Stimulated activated CD8-positive, alpha-beta memory T cell treated with anti-CD3 and anti-CD28 coated beads, Interleukin-4, amount 100 ng/mL, for 4 hours (primary cell): ENCODE measurements at places on chromosomes 5 and 9.

- no peak for DNase-seq
Observed at GRCh38 chr5:110441035-110441434, 285.4 kb downstream of the TMEM232 start.

GRCh38 chr9:127714951-127715469 lies 453 bp downstream of the PTRH1 start:
- DNase-seq = no peak

- no peak for DNase-seq
Observed at GRCh38 chr9:116627433-116627832, 59.7 kb upstream of the TRIM32 start.

DNA sequence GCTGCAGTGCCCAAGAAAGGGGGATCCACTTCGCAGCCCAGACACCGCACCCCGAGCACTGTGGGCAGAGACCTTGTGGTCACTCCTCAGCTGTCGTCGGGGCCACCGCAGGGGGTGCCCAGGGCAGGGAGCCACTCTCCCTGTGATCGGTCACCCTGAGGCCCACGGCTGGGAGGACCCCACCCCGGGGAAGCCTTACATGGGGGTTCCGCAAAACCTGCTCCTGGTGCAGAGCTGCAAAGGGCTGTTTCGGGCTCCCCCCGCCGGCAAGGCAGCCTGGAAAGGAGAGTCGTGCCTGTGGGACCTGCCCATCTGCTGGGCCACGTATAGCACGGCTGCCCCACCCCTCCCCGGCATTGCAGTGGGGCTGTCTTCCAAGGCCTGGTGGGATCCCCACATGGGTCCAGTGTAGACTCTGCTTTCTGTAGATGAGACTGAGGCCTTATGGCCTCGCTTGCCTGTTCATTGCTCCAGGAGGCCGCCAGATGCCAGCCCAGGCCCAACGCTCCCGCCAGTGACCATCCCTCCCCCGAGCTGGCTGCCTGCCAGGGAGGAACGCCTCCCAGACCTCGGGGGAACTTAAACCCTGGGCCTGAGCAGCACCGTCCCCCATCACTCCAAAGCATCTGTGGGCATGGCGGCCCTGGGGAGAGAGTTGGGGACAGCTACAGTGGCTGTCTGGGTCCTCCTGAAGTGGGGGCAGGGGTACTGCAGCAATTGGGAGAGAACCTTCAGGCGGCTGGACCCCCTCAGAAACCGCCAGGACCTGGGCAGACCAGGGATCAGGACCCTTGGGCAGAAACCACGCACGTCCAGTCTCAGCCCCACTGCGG lies 1.6 kb upstream of the DNLZ start:
- DNase-seq = no peak

DNA sequence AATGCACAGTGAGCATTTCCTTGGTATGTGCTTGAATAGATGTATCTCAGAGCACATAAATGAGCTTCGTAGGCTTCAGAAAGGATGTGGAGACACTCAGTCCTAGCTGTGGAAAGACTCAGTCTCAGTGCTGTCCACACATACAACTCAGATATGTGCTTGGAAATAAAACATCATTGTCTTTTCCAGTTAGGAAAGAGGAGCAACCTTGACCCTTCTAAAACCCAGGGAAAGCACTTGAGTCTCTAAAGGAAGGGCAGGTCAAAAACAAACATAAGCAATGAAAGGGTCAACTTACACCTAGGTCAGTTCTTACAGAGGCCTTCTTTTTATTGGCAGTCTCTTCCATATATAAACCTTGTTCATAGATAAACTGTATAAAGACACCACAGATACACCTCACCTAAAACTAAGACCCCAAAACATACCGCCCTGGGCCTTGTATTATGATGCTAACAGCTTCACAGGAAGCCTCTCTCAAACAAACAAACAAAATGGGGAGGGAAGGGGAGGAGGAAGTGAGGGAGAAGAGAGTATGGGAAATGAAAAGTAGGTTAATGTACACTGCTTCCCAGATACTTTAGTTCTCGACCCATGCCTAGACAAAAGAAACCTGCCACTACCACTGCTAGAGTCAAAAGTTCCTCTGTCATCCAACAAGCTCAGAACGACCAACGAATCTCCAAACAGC lies 114.4 kb downstream of the UBAP2 start:
- DNase-seq = no peak

DNA sequence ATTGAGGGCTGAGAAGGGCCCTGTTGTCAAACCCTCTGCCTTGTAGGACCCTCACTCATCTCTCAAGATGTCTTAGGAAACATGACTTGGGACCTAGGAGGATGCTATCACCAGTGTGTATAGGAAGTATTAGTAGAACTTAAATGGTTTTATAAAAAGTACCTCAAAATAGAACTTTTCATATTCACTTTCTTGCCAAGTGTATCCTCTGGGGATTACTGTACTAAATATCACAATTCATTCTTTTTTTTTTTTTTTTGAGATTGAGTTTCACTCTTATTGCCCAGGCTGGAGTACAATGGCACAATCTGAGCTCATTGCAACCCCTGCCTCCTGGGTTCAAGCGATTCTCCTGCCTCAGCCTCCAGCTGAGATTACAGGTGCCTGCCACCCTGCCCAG lies 56.2 kb downstream of the ARHGEF28 start:
- DNase-seq = no peak

GRCh38 chr5:173888473-173889131 lies 453 bp downstream of the CPEB4 start:
- no peak for DNase-seq

DNA sequence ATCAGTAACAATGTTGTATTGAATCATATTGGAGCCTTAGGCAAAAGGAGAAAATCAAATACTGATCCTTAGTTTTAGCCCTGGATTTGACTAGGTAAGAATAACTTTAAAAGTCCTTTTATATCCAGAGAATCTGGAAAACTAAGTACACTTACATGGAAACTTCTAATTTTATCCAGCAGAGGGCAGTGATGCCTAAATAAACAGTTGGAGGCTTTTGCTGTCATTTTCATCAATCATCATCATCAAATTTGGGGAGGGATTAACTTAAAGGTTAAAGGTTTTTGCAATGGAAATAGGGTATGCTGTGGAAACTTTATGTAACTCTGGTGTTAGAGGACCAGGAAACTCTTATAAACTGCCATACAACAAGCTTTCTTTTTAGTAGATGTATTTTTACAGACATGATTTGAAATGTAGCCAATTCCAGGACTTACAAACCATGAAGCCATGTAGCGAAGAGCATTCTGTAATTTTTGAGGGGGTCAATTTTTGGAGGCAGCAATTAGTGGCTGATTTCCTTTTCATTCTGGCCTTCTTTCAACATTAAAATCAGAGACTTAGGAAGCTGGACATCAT lies 112.7 kb downstream of the OSTF1 start:
- no peak for DNase-seq

DNA sequence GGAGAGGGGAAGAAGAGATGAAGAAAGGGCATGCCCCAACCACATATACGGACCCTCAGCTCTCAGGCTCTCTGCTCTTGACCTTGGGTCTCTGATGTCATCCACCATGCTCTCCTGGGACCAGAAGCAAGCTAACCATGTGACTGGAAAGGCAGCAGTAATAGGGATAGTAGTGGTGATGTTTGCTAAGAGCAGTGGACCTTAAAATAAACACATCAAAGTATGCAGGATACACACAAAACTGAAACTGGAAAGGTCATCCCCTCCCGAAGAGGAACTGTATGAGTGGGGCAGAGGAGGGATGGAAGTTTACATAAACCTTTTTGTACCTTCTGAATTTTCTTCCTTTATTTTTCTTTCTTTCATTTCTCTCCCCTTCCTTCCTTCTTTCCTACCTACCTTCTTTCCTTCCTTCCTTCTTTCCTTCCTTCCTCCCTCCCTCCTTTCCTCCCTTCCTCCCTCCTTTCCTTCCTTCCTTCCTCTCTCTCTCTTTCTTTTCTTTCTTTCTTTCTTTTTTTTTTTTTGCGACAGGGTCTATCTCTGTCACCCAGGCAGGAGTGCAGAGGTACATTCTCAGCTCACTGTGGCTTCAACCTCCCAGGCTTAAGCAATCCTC lies 8.1 kb upstream of the PTPN3 start:
- DNase-seq = no peak

DNA sequence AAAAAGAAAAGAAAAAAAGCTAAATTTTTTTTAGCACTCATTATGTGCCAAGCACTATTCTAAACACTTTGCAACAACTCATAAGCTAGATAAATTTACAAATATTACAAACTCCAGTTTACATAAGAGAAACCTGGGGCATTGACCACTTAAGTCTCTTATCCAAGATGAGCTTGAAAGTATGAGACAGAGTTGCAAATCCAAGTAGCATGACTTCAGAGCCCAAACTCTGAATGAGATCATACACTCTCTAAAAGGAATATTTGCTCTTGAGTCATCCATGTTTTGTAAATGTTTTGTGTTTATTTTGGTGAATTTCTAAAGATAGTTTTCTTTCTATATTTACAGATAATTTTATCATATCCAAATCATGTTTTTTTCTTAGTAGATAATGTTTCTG lies 4.0 kb upstream of the SHOC1 start:
- no peak for DNase-seq

GRCh38 chr5:137754961-137755762 lies 999 bp upstream of the HNRNPA0 start:
- no peak for DNase-seq

DNA sequence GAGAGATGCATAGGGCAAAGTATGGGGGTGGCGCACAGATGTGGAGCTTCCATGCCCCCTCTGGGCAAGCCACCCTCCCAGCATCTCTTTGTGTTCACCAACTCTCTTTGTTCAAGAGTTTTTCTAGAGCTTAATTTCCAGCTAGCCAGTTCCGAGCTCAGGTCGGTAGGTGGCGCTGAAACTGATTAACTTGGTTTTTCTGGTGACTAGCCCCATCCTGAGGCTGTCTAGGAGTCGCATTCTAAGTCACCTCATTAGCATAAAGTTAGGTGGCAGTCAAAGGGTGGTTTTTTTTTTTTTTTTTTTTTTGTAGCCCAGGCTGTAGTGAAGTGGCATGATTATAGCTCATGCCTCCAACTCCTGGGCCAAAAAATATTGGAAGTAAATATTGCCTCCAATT lies 476.4 kb downstream of the KDM4C start:
- no peak for DNase-seq

- DNase-seq = no peak
Observed at GRCh38 chr5:14109041-14109747, 33.9 kb upstream of the TRIO start.

GRCh38 chr9:123335986-123336329 lies 20.0 kb upstream of the CRB2 start:
- DNase-seq = no peak

DNA sequence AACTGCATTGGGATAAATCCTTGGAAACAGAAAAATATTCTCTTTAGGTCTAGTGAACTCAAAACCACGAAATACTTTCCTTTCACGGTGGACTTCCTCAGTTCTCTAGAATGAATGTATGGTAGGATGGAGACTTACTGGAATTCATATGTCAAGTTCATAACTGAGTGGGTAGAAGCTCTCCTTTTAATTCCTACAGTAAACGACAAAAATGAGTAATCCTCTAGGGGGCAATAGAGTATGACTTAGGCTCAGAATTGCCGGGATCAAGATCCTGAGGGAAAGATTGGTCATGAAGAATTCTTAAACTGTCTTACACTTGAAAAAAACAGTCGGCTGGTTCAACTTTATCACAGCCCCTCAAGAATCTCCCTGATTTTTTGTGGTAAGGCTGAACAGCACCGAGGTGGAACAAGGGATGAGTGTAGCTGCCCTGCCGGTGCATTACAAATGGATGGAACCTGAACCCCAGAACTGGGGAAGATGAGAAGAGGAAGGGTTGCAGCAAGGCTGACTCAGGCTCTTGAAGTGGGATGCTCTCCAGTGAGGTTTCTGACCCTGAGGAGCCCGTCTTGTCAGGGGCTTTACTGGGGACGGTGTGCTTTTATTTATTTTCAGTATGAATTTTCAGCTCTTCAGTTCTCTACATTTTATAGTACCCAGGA lies 14.0 kb upstream of the LOX start:
- DNase-seq = no peak

DNA sequence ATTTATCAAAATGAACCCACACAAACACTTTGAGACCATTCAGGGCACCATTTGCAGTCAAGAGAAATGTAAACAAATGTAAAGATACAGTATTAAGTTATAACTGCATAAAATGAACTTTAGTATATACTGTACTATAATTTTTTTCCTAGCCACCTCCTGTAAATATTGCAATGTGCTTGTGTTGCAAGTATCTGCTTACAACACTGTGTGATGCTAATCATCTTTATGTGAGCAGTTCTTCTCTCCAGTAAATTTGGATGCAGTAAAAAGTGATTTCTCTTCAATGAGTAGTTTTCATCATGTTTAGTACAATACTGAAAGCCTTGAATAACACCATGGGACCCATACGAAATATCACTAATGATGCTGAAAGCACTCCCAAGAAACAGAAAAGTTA lies 9.4 kb downstream of the G3BP1 start:
- DNase-seq = no peak

DNA sequence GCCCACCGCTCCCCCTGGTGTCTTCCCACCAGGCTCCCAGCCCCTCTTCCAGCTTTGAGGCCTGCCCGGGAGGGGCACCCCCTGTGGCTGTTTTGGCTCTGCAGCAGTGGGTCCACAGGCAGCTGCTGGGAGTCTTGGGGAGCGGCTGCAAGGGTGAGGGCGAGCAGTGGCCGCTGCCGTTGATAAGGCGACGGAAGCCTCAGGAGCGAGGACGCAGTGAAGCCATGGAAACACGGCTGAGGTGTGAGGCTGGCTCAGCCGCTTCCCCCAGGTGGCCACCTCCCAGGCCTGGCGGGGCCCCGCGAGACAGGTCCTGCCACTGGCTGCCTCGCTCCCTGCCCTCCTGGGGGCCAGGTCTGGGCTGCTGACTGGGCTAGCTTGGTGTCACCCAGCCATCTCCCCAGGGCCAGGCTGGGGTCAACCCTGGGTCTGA lies 41.5 kb downstream of the CXXC5 start:
- no peak for DNase-seq
